ENCODE measurements at places on chromosomes 11 and 22.

DNA sequence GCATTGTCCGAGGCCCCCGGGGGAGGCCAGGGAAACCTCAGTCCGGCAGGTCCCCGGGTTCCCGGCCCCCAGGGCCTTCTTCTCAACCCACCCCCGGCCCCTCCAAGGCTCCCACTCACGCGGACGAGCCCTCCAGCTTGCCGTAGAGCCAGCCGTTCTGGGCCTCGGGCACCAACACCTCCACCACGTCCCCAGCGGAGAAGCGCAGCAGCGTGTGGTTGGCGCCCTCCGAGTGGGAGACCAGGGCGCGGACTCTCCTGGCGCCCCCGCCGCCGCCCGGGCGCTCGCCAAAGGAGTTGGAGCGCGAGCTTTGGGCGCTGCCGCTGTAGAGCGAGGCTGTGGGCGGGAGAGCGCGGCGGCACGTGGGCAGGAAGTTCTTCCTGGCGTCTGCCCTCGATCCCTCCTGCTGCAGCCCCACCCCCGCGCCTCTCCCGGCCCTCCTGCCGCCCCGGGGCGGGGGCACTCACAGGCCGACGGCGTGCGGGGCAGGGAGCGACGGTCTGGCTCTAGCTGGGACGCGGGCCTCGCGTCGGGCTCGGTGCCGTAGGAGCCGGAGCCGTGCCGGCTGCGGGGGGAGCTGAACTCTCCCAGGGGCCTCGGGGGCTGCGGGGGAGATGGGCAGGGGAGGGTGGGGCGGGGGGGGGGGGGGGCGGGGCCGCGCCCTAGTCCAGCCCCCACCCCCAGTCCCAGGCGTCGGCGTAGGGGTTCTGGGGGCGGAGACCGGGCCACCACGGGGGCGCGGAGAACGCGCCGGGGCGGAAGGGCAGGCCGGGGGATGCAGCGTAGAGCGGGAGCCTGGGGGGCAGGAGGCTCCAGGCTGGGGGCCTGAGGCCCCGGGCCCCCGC lies 4.9 kb upstream of the SLC16A8 start:
- DNase-seq = no peak

DNA sequence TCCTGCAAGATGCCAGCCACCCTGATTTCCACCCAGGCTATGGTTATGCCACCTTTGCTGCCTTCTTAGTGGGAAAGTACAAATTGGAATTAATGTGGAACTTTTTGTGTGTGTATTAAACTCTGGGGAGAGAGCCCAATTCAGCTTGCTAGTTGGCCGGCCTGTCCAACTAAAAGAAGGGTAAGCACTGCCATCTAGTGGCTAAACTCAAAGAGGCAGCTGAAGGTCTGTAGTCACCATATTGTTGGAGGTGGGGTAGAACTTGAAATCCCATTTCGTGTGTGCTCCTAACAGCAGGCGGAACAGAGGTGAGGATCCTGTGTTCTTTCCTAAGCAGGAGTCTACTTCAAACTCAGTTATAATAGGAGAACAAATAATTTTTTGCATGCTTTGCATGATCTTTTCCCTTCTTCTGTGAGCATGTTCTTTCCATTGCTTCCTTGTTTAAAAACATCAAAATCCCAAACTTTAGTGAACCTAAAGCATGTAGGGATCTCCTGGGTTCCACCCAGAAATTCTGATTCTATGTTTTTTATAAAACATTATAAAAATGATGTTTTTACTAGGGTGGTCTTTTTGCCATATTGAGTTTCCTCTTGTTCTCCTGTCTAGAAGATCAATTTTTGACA lies 138.8 kb upstream of the SORL1-AS1 start:
- DNase-seq = peak; percentile 33

DNA sequence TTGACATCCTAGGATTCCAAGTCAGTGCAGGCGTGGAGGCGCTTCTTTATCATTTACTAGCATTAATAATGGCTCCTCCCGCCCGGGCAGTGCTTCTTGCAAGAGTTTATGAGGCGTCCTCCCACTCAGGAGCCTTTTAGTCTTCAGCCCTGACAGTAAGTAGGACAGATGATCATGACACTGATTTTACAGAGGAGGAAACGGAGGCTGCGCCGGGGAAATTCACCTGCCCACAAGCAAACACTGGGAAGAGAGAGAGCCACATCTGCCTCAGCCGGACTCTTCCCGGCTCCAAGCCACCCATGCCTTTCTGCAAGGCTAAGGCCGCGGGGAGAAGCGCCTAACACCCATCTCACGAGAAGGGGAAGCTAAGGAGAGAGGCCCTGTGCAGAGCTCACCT lies 35.9 kb downstream of the KIAA0930 start:
- no peak for DNase-seq

- DNase-seq = no peak
These were observed 107.6 kb upstream of the ASPHD2 start for GRCh38 chr22:26321469-26321913.

- DNase-seq = no peak
These were observed 22.7 kb downstream of the LRFN4 start for GRCh38 chr11:66879583-66879982.

DNA sequence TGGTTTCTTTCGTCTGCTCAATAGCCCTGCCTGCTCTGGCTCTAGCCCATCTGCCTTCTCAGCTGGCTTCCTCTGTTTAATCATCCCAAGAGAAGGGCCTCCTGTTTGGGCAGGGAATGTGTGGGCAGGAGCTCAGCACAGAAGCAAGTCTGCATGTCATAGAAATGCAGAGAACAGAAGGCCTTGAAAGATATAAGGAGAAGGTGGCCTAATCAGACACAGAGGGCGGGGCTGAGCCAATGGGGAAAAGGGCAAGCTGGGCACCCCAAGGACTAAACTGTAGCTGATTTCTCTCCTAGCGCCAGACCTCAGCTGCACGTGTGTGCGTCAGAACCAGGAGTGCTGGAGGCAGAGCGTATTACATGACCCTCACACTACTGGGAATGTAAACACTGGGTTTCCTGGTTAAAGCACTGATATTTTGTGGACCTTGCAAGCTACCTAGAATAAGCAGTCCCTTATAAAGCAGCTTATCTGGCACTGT lies 7.6 kb upstream of the CCKBR start:
- no peak for DNase-seq

DNA sequence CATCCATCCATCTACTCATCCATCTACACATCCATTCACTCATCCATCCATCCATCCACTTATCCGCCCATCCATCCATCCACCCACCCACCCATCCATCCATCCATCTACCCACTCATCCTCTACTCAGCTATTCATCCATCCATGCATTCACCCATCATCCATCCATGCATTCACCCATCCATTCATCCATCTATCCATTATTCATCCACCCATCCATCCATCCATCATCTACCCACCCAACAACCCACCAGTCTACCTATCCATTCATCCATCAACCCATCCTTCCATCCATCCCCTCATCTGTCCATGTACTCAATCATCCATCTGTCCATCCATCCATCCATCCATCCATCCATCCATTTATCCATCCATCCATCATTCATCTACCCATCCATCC lies 972.7 kb downstream of the BRD1 start:
- DNase-seq = no peak

DNA sequence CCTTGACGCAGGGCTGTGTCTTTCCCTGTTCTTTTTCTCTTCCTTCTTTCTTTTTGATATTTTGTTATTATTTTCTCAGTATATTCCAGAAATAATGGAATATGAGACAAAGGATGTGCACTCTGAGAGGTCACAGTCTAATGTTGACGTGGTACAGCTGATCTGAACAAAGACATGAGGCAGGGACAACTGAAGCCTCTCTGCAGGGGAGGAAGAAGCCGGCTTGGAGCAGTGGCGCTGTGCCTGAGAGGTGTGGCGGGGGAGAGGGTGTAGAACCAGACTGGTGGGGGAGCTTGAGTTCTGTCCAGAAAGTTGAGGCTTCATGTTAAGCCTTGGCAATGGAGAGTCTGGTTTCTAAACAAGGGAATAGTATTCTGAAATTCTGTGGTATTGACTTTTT lies 34.7 kb downstream of the ADAMTS15 start:
- no peak for DNase-seq

DNA sequence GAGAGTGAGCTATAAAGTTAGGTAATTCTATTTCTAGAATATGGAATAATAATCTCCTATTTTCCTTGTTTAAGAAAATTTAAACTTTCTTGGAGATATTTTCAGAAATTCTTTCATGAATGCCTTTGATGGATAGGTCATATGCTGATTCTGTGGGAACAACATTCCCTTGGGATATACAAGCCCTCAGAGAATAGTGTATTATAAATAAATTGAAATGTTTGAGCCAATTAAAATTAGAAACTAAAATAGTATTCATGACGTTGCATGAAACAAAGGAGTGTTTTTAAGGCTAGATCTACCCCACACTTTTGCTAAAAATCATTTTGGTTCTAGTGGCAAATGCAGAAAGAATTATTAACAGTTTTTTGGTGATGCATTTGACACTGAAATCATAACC lies 269.3 kb upstream of the ANO3 start:
- no peak for DNase-seq

GRCh38 chr11:13427440-13427839 lies 35.6 kb downstream of the BTBD10 start:
- no peak for DNase-seq

DNA sequence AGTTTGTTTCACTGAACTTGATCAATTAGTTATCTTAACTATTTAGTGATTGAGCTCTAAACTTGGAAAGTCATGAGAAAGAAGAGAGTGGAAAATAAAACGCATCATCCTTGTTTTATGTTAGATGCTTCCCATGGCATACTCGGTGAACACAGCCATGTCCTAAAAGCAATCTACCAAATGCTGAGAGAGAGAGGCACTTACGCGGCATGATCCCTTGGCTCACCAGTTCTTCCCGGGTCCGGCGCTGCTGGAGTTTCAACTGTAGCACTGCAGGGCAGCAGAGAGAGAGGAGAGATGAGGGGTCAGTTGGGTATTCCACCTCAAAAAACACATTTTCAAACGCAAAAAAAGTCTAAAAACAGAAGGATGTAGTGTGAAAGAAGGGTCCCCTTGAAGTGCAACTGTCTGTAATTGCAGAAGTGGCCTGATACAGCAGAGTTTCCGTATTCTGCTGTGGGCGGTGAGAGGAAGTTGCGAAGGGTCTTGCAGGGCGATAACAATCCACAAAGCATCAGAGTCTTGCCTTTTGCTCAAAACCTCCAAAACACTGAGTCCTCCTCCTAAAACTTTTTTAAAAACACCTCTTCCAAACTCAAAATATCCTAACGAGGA lies 92.7 kb downstream of the SGSM3 start:
- DNase-seq = no peak

GRCh38 chr11:88335284-88335683 lies 2.3 kb downstream of the CTSC start:
- no peak for DNase-seq

- no peak for DNase-seq
These were observed 68.1 kb downstream of the ALX4 start for GRCh38 chr11:44241851-44242250.

DNA sequence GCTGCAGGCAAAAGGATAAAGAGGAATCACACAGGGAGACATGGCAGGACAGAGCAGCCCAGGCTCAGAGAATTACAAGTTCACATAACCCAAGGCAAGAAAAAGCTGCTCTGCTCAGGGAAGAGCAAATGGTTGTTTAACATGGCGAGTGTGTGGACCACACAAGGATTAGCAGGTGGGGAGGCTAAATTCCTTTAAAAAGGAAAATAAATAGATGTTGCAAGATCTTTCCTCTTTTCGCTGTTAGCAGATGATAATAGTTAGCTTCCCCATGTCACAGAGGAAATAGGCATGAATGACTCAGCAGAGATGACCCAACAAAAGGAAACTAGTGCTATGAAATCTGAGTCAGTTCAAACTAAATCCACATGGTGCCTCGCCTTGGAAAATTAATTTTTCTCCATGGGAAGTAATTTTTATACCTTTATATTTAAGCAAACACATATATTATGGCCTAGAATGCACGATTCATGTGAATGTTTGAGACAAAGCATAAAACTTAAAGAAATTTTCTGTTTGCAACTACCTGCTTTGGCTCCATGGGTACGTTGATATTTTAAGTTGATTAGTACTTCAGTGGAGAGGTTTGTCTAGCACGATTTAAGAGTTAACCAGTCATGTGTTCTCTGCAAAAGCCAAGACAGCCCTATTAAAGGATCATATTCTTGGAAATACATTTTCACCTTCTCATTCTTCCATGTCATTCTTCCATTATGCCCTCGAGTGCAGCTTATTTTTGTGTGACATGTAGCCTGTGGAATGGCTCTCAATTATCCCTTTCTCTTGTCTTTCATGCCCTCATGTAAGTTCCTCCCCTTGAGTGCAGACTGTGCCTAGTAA lies 38.5 kb upstream of the FJX1 start:
- DNase-seq = no peak

- DNase-seq = no peak
These were observed 40.9 kb upstream of the BLID start for GRCh38 chr11:122156940-122157382.
